Hippocampal formation (tissue), 2 donors: ENCODE measurements at places on chromosomes 13 and 19.

DNA sequence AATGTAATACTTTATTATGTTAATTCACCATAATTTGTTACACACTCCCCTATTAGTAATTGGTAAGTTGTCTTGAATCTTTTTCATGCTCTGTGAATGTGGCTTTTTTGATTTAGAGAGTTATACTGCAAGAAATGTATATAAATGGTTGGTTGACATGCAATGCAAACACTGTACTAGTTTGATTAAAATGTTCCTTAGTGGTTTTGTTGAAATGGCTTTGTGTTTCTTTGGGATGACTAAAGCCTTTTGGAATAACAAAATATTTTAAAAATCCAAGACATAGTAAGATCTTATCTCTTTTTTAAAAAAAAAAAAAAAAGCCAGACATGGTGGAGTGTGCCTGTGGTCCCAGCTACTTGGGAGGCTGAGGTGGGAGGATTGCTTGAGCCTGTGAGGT, 10.5 kb downstream of the LAMP1 start:
- no peak for DNase-seq

GRCh38 chr13:19070398-19070735, 111.3 kb downstream of the TUBA3C start:
- DNase-seq: no peak

GRCh38 chr19:46019270-46019669, 3.6 kb downstream of the PGLYRP1 start:
- no peak for DNase-seq

DNA sequence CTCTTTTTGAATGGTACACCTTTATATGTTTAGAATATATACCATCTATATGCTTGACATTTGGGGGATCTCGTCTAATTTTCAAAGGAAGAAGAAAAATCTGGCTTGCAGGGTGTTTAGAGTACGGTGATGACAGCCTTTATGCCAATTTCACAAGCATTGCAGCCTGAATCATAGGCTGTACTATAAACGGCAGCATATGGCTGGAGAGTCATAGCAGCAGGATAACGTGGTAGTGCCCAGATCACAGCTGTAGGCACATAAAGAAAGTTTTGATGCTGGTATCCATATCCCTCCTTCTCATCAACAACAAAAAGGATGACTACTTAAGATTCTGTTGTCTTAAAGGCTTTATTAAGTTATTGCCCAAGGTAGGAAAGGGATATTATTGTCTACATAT, 253.0 kb downstream of the PCDH9 start:
- DNase-seq: no peak

DNA sequence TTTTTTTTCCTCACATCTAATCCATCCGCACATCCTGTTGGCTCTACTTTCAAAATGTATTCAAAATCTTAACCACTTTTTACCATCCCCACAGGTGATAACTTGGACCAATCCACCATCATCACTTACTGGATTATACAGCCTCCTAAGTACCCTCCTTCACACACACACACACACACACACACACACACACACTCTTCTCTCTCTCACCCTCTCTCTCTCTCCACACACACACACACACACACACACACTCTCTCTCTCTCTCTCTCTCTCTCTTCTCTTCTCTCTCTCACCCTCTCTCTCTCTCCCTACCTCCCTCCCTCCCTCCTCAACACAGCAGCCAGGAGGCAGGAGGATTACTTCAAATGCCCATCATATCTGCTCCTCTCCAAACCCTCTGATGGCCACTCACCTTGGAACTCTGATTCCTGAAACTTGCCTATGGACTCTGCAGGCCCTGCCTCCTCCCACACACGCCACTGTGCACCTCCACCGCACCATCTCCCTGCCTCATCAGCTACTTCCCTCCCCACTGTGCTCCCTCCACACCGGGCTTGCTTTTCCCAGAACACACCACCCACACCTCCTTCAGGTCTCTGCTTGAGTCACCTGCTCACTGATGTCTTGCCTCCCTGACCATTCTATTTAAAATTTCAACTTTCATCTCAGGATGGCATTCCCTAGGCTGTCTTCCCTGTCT, 39.7 kb downstream of the RCBTB2 start:
- no peak for DNase-seq

DNA sequence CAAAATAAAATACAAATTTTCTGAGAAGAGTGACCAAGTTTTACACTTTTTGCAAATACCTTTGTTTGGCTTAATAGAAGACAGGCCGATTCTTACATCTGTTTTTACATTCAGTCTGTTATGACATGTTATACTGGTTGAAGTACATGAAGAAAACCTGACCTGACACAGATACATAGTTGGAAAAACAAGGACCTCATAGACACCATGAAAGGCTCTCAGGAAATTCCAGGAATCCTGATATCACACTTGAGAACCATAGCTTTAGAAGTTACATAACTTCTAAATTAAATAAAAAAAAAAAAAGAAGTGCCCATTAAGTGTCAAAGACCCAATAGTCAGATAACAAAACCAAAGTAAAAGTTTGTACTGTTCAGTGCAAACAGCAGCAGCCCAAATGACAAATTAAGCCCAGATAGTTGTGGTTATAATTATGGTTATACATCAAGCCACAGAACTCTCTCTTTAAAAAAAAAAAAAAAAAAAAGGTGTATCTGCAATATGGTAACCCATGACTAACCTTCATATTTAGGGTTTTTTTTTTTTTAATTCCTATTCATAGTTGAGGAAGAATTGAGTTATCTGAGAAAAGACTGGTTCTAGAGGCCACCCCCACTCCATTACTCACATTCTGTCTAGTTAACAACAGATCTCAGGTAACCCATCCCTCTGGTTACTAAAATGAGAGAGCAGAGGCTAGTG, 19.8 kb downstream of the RBM26 start:
- DNase-seq: no peak

DNA sequence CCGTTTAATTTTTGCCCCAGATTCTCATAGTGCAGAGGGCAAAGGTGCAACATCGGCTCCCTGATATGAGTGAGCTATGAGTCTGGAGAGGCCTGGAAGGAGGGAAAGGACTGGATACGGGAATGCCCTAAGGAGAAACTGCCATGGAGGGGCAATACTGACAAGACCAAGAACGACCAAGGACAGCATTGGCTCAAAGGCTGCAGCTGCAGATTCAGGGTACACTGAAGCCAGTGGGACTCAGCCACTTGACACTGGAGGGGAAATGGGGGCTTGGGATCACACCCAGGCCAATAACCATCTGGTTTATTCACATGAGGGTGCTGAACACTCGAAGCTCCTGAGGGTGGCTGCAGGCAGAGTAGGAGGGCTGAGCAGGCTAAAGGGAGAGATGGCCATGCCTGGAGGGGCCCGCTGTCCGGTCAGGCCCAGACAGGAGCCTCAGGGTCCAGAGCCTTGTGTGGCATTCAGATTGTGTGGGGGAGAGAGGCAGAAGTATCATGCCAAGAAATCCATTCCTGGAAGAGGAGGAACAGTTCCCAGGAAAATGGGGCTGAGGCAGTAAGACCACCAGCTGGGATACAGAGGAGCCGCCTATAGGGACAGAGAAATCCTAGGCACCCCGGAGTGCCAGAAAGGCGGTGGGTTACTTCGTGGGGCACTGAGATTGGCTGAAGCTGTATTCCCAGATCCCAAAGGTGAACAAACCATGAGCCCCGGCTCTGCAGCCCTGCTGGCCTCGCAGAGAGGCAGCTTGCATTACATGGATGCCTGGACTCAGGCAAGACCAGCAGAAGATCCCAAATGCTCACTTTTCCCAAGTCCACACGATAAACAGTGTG, 20.7 kb downstream of the COL4A1 start:
- DNase-seq: no peak

GRCh38 chr19:50803633-50804419, 13.6 kb downstream of the ACP4 start:
- DNase-seq: no peak

DNA sequence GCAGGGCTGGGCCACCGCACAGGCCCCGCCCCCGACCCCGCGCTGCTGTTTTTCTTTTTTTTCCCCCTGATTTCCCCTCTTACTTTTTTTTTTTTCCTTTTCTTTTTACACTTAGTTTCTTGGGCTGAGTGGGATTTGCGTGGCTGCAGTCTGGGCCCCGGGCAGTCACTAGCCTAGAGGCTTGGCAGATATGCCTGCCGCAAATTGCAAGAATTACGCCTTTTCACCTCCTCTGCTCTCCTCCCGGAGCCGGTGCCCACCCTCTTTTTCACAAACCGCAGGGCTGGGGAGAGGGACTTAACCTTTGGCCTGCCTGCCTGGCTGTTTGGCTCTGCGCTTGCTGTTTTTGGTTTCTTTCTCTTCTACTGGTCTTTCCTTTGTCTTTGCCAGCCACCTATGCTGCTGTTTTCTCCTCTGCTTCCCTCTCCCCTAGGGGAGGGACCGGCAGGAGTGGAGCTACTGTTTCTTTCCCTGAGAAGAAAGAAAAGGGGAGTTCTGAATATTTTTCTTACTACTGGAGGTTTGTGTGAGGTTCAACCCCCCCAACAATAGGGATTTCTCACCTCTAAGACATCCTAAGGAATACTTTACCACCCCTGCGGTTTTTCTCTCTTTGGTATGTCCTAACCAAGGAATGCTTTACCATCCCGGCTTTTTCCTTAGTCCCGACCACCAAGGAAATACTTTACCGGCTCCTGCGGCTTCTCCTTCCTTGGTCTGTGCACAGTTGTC, 11.0 kb downstream of the ZNF552 start:
- no peak for DNase-seq

DNA sequence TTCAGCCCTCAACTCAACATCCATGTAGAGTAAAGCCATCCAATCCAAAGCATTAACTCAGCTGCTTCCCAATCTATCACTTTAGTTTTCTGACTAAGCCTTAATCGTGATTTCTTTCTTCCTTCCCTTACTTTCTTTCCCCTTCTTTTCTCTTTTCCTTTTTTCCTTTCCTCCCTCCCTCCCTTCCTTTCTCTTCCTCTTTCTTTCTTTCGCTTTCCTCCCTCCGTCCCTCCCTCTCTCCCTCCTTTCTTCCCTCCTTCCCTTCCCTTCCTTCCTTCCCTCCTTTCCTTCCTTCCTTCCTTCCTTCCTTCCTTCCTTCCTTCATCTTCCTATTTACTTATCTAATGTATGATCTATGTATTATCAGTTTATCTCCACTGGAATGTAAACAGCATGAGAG, 71.2 kb downstream of the ERCC5 start:
- no peak for DNase-seq

- no peak for DNase-seq
Observed at GRCh38 chr13:99812625-99813024, 158.9 kb downstream of the ZIC5 start.

DNA sequence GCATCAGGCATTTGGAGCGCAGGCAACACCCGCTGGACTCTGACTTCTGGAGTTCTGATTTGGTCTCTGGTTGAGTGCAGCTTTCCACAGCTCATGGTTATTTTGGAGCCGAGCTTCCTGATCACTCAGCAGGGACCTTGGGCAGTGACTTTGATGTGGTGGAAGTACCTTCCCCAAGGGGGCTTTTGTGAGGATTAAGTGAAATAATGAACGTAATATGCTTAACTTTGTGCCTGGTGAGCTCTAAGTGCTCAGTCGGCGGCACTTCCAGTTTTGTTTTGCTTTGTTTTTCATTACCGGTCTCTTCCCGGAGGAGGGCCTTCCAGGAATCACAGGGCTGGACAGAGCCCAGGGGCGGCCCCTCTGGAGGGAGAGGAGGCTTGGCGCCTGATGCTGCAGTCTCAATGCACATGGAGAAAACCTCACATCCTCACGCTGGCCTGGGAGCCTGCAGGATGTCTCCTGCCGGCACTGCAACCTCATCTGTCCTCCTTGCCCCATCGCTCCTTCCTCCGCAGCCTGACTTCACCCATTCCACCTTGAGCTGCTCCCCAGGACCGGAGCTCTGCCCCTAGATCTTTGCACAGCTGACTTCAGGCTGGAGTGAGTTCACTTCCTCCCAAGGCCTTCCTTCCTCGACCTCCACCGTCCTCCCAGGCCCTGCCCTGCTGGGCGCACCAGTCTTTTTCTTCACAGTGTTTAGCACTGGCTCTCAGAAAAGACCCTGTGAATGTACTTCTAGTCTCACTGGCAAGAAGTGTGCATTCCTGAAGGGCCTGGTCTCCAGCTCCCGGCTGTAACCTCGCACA, 1.5 kb downstream of the PLEKHF1 start:
- no peak for DNase-seq

- DNase-seq: no peak
Observed at GRCh38 chr13:114269281-114269770, 12.1 kb upstream of the UPF3A start.

DNA sequence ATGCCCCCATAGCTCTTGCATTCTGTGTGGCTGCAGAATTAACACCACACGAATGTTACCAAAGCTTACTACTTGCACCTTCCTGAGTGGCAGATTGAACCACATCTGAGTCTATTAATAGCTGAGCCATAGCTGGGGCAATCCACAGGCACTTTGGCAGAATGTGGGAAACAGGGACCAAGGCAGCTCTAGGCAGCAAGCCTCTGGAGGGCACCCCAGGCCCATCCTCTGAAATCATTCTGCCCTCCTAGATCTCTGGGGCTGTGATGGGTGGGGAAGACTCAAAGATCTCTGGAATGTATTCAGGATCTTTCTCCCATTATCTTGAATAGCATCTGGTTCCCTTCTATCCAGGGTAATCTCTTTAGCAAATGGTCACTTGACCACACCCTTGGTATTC, 139.3 kb downstream of the TNFRSF19 start:
- DNase-seq: no peak

DNA sequence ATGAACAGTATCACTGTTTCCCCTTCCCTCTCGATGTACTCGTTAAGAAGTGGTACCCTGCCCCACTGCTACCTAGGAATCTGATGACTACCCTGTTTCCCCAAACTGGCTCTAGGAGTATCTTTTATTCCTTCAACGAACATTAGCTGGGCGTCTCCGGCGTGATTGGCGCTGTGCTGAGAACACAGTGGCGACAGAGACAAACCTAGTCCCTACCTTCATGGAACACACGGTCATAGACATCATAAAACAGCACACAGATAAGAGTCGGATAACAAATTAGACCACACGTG, 730 bp downstream of the SYMPK start:
- DNase-seq: no peak

DNA sequence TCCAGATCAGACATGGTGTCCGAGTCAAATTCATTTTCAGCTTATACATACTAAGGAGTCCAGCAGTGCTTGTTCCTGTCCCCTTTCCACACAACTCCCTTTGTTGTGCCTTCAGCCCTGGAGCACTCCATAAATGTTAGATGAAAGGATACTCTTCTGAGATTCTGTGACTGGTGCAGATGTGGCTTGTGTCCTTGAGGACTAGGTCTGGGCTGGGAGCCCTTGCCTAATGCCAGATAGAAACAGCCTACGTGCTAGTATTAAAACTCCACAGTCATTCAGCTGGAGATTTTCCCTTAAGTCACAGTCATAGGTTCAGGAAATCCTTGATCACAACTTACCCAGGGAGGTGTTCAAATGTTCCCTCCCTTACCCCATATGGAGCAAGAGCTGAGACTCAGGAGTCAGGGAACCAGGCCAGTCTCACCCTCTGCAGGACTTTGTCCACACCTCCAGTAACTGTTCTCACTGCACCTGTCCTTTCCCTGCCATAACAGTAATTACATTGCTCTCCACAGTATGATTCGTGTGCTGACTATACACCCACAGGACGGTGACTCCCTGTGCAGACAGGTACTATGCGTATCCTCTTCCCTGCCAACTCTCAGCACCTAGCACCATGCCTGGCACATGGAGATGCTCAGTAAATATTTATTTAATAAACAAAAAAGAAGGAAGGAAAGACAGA, 15.5 kb upstream of the SERPINE3 start:
- no peak for DNase-seq
